ENCODE measurements at places on chromosomes 3 and 15.

GRCh38 chr15:92934716-92935115 lies 34.6 kb downstream of the CHD2 start:
- no peak for DNase-seq

GRCh38 chr3:90018779-90019178 lies 911.4 kb downstream of the EPHA3 start:
- DNase-seq: no peak

DNA sequence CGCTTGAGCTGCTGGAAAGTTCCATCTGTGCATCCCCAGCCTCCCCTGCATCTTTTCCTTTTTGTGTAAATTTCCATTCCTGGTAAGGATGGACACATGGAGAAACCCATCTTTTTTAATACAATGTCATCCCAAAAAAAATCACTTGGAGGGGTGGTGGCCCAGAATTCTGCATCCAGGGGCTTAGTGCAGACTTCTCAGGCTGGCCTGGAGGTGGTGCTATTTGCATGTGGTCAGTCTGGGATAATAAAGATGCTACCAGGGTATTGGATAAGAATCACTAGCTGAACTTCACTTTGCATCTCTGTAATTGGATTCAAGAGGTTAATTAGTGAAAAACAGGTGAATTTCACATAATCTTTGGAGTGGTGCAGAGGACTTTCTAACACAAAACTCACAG lies 1.8 kb upstream of the ZSCAN2 start:
- DNase-seq: peak; percentile 60

DNA sequence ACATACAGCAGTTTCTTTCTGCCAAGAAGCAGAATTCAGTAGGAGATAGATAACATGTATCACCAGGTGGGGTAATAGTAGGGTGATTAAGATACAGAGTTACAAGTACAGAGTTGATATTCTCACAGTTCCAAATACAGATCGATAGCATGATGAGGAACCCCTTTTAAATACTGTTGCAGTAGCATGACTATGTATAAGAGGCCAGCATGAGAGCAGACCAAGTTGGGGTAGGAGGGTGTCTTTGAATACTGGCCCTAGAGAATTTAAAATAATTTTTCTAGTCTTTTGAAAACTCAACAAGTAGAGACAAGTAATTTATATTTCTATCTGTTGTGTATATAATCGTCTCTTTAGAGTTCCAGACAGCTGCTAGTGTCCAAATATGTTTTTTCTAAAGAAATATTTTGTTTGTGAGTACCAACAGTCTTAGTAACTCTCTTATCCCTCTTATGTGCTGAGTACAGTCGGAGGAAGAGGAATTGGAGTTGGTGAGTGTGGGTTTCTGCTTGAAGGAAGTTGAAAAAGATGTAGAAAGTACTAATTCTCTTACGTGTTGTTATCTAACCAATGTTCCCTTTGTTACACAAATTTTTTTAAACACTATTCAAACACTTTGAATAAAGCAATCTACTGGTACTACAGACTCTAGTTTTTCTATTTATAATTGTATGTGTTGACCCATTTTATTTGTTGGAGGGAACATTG lies 30.2 kb downstream of the LYSMD4 start:
- no peak for DNase-seq

GRCh38 chr15:95968856-95969255 lies 361.6 kb upstream of the NR2F2 start:
- DNase-seq: no peak

DNA sequence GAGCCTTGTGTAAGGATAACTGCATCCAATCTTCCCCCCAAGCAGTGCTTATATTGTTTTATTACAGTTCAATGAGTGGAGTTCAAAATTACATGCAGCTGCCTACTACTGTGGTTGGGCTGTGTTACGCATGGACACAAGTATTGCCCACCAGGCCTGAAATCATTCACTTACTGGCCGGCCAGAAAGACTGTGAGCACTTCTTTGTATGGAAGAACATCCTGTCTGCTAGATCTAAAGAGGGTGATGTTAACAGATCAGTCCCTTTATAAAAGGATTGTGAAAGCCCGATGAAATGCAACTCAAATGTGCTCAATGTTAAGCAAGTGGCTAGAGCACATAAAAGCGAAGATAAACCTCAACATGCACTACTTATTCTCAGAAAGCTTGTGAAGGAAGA lies 132.5 kb downstream of the FOXP1 start:
- no peak for DNase-seq

DNA sequence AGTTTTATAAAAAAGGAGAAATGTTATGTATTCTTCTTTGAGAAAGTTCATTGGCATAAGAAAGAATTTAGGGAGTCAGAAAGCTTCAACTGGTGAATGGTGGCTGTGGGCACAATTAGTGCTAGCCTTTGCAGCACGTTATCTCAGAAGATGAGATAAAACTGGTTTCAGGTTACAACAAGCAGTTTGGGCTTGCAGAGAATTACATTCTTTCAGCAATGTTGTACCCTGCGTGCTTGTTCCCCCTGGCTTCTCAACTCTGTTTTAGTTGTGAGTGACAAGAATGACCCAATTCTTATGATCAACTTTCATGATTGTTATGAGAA lies 31.6 kb upstream of the ACP3 start:
- no peak for DNase-seq

DNA sequence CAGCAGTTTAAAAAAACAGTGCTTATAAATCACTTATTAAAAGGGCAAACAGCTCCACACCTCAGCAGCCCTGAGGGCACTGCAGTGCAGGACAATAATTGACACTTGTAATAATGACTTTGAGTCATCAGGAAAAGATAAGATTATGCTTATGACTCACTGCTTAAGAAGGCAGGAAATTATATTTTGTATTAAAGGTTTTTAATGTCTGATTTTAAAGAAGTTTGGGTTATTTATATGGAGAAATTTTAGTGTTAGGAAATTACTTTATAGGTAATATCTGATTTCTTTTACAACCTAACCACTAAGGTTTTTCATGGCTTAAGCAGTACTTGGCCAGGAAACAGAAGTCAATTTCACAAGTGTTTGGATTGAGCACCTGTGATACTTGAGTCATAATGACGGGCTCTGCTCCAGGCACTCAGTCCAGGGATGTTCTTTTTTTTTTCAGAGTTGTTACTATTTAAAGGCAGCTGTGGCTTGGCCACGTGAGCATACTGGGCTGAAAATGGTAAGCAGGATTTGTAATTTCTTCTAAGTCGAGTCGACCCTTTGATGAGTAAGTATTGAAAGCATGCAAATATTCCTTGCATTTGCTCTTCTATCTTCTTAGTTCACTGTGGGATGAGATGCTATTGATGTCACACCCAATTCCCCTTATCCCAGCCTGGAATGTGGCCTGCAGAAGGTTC lies 21.6 kb upstream of the SLC6A20 start:
- no peak for DNase-seq
